ENCODE measurements at places on chromosomes 3 and 15. TPM values are rescaled to one million over a fixed set of nuclear protein-coding genes. Genes with fewer than 3 reads are reported as not detected.

Gene SLC35G2
- 0.88 TPM for total RNA-seq

GRCh38 chr3:179811321-179812095, 158.7 kb downstream of the USP13 start:
- no peaks in the 10 kb centered on the region for H3K36me3 ChIP-seq
- H3K4me3 ChIP-seq = no peak overlapping the region
- peaks cover 7% of the 10 kb centered on the region for H3K4me1 ChIP-seq
- peak overlapping the region; percentile 62 for H3K27ac ChIP-seq

GRCh38 chr15:89375093-89376005, 40.7 kb upstream of the POLG start:
- H3K4me3 ChIP-seq = no peak overlapping the region
- H3K36me3 ChIP-seq = no peaks in the 10 kb centered on the region
- DNase-seq = no peak
- H3K4me1 ChIP-seq = peaks cover 22% of the 10 kb centered on the region
- H3K27me3 ChIP-seq = peaks cover 93% of the 10 kb centered on the region
- H3K27ac ChIP-seq = no peak overlapping the region

DNA sequence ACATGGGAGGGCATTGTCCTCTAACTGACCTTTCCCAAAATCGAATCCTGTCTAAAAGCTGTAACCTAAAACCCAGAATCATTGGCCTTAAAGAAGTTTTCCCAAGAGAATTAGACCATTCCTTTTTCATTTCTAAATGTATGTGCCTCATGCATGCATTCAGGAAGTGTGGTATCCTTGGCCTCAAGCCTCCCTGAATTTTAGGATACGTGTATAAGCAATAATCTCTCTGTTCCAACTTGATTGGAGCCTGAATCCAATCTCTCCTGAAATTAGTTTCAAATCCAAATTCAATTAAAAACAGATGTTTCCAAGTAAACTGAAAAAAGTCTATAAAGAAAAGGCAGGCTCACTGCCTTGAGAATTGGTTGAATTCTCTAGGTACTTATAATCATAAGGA, 86.0 kb upstream of the VEPH1 start:
- no peak overlapping the region for H3K27ac ChIP-seq
- no peaks in the 10 kb centered on the region for H3K36me3 ChIP-seq
- H3K27me3 ChIP-seq = peaks cover 12% of the 10 kb centered on the region

GRCh38 chr3:117774130-117774529, 1064.6 kb downstream of the TUSC7 start:
- no peaks in the 10 kb centered on the region for H3K4me1 ChIP-seq
- no peaks in the 10 kb centered on the region for H3K27me3 ChIP-seq
- peaks cover 6% of the 10 kb centered on the region for H3K36me3 ChIP-seq
- no peak overlapping the region for H3K4me3 ChIP-seq

GRCh38 chr3:172223870-172224269, 184.5 kb downstream of the FNDC3B start:
- no peak overlapping the region for H3K4me3 ChIP-seq
- no peak for DNase-seq
- H3K36me3 ChIP-seq = peaks cover 8% of the 10 kb centered on the region
- H3K4me1 ChIP-seq = peaks cover 29% of the 10 kb centered on the region
- no peak overlapping the region for H3K27ac ChIP-seq

Gene LRTM1
- total RNA-seq = not detected

GRCh38 chr3:145704020-145704419, 457.0 kb downstream of the PLOD2 start:
- DNase-seq = no peak
- H3K4me3 ChIP-seq = no peak overlapping the region
- no peaks in the 10 kb centered on the region for H3K36me3 ChIP-seq
- no peaks in the 10 kb centered on the region for H3K27me3 ChIP-seq
- peaks cover 15% of the 10 kb centered on the region for H3K4me1 ChIP-seq

GRCh38 chr15:76979331-76979925, 15.5 kb upstream of the PSTPIP1 start:
- H3K4me3 ChIP-seq = no peak overlapping the region
- no peaks in the 10 kb centered on the region for H3K4me1 ChIP-seq
- no peak overlapping the region for H3K27ac ChIP-seq
- H3K27me3 ChIP-seq = peaks cover 4% of the 10 kb centered on the region

DNA sequence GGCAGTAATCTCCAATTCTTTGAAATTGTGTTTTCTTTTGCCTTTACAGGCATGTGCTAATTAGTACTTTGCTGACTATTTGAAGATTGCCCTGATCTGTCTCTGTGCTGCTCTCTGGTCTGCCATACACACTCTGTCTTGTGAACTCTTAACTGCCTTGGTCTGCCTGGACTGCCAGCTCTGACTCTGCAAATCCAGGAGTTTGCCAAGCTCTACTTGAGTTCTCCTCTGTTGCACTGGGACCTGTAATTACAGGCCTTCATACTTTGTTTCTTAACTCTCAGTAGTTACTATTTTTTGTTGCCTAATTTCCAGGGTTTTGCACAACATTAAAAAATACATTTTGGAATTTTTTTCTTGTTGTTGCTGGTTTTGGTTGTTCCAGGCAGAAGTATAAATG, 155.0 kb downstream of the RSRC1 start:
- H3K4me1 ChIP-seq = no peaks in the 10 kb centered on the region
- no peak for DNase-seq
- H3K27ac ChIP-seq = no peak overlapping the region
- no peaks in the 10 kb centered on the region for H3K27me3 ChIP-seq
- peaks cover 19% of the 10 kb centered on the region for H3K36me3 ChIP-seq

DNA sequence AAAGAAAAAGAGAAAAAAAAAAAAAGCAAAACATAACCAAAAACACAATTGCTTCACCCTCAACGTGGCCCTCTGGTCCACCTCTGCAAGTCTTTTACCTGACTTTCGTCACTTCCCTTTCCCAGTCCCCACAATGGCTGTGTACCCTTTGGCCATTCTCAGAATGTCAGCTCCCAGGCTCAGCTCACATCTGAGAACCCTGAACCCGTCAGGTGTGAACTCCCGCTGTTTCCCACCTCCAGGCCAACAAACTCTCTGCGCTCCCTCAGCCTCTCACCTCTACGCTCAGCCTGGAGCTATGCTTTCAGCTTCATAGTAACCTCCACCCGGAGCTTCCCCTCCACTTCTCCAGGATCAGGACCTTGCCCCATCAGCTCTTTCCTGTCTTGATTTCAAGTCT, 23.6 kb downstream of the ZSCAN2 start:
- no peaks in the 10 kb centered on the region for H3K27me3 ChIP-seq
- H3K4me3 ChIP-seq = no peak overlapping the region
- H3K4me1 ChIP-seq = no peaks in the 10 kb centered on the region
- H3K36me3 ChIP-seq = peaks cover 58% of the 10 kb centered on the region
- DNase-seq = no peak

DNA sequence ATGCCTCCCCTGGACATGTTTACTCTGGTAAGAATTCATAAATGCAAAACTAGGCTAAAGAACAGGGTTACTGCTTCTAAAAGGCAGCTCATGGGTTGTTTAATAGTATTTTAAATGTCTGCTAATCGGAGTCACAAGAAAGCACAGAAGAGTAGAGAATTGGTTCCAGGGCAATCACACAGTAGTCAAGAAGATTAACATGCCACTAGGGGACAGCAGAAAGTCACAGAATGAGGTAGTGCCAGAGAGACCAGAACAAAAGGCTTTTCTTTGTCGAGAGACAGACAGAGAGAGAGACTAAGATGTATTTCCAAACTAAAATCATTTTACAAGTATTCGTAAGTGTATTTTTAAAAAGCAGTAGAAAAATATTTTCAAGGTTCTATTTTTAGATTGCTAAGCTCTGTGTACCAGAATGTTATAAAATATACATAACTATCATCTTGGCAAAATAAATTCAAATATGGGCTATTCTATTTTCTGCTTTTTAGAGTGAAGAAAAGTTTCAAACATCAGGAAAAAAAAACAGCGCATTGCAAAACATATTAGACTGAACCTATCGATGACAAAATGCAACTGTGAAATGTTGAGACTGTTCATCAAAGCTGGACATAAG, 78.3 kb upstream of the CDIN1 start:
- peak overlapping the region; percentile 90 for H3K27ac ChIP-seq
- H3K4me3 ChIP-seq = no peak overlapping the region
- peaks cover 71% of the 10 kb centered on the region for H3K4me1 ChIP-seq
- no peaks in the 10 kb centered on the region for H3K27me3 ChIP-seq
- no peak for DNase-seq
- no peaks in the 10 kb centered on the region for H3K36me3 ChIP-seq

Gene MITF
- 8.2 TPM for total RNA-seq

Gene FILIP1L
- total RNA-seq = 19.8 TPM

GRCh38 chr3:181581656-181582055, 130.1 kb upstream of the SOX2 start:
- no peaks in the 10 kb centered on the region for H3K36me3 ChIP-seq
- H3K4me3 ChIP-seq = no peak overlapping the region
- H3K27me3 ChIP-seq = peaks cover 1% of the 10 kb centered on the region
- no peak for DNase-seq
- H3K4me1 ChIP-seq = no peaks in the 10 kb centered on the region

- peak overlapping the region; percentile 78 for H3K27ac ChIP-seq
- H3K27me3 ChIP-seq = no peaks in the 10 kb centered on the region
- H3K4me1 ChIP-seq = peaks cover 36% of the 10 kb centered on the region
- no peaks in the 10 kb centered on the region for H3K36me3 ChIP-seq
- DNase-seq = no peak
Observed at GRCh38 chr3:115657168-115657567, 33.9 kb downstream of the GAP43 start.

DNA sequence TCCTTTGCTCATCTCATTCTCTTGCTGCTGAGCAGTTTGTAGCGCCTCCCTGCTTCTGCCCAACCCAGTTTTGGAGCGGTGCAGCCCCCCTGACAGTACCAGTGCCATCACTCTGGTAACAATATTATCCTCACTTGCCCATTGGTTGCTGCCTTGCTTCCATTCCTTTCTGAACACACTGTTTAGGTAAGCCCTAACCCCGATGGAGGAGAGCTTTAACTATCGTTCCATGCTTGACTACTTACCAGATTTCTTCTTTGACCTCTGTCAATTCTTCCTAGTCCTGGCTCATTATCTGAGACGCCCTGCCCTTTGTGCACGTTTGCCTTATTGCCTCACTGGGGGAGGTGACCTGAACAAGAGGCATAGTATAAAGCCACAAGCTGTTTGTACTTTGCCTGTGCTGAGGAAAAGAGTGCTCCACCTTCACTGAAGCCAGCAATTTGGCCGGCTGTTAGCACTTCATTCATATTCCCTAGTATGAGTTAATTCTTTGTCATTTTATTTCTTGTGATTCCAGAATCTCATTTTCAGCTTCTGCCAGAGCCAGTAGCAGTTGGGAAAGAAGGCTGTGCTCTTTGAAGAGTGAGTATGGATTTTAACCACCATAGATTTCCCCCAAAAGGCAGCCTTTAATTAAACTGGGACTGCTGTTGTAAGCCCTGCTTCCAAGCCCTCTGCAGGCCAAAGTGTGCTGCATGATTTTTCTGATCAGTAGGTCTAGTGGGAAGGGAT, 11.9 kb downstream of the ABHD6 start:
- H3K36me3 ChIP-seq = no peaks in the 10 kb centered on the region
- peak overlapping the region; percentile 48 for H3K27ac ChIP-seq
- DNase-seq = no peak
- H3K4me3 ChIP-seq = no peak overlapping the region

Gene SNX22
- total RNA-seq = 0.78 TPM

GRCh38 chr3:105866656-105867653, 1.9 kb downstream of the CBLB start:
- H3K27ac ChIP-seq = peak overlapping the region; percentile 100
- H3K4me3 ChIP-seq = peak overlapping the region; percentile 98
- peaks cover 56% of the 10 kb centered on the region for H3K4me1 ChIP-seq
- no peaks in the 10 kb centered on the region for H3K27me3 ChIP-seq
- DNase-seq = no peak
- peaks cover 6% of the 10 kb centered on the region for H3K36me3 ChIP-seq

DNA sequence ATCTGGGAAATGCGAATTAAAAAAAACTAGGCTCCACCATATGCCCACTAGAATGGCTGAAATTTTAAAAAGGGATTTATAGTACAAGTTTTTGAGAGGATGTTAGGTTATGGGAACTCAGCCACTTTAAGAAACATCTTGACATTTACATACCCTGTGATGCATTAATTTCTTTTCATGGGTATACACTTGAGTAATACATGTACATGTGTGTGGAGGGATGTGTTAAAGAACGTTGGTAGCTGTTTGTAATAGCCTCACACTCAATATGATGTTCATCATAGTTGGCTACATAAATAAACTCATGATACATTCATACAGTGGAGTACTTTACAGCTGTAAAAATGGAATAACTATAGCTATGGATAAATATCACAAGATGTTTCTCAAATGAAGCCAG, 40.9 kb downstream of the MEF2A start:
- H3K36me3 ChIP-seq = peaks cover 16% of the 10 kb centered on the region
- peaks cover 19% of the 10 kb centered on the region for H3K4me1 ChIP-seq
- DNase-seq = no peak
- no peak overlapping the region for H3K4me3 ChIP-seq
- H3K27me3 ChIP-seq = no peaks in the 10 kb centered on the region

DNA sequence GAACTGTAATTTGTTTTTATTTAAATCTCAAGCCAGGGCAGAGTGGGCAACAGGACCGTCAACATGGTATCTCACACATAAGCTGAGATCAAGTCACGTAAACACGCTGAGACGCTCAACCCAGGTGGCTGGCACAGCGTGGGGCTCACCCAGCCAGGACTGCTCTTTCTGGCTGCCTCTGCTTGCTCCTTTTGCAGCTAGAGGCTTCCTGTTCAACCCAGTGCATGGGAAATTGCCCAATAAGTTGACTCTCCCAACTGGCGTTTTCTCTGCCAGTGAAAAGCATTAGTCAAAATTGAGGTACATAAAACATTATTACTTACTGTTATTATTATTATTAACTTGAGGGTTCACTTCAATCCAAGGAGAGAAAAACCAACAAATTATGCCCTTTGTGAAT, 398.1 kb downstream of the NR2F2 start:
- H3K4me3 ChIP-seq = no peak overlapping the region
- peaks cover 5% of the 10 kb centered on the region for H3K4me1 ChIP-seq
- H3K36me3 ChIP-seq = no peaks in the 10 kb centered on the region

DNA sequence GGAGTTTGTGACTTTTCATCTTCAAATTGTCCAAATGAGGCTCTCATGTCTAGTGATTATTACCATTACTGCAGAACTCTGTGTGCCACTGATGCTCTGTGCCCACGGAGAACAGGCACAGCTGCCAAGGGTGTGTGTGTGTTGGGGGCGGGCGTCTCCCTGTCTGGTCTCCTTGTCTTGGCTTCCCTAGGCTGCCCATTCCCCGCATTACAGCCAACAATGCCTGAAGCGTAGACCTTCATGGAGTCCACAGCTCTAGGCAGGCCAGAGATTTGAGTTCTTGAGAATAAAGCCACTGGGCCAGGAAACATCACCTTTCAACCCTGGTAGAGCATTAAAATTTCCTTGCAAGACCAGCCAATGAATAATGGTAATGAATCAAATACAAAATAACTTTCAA, 42.7 kb downstream of the CCNB2 start:
- no peak overlapping the region for H3K27ac ChIP-seq
- H3K27me3 ChIP-seq = no peaks in the 10 kb centered on the region
- peaks cover 9% of the 10 kb centered on the region for H3K4me1 ChIP-seq
